H4 (cell line): ENCODE measurements at places on chromosomes 2 and 18. TPM values are rescaled to one million over a fixed set of nuclear protein-coding genes. Genes with fewer than 3 reads are reported as not detected.

DNA sequence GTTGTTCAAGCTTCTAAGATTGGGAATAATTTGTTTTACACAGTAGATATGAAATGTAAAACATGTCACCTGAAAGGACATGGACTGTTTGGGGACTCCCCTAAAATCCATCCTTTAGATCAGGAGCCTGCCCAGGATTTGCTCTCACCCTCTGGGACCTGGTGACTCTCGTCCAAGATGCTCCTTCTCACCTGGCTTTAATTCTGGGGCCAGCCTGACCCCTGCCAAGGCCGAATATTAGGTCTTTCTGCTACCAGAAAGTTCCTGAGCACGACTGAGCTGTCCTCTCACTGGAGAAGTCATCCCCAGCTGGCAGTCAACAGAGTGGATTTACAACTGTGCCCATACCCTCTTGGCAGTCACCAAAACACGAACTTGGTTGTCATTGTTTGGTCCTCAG, 25.3 kb downstream of the PTPN18 start:
- DNase-seq = no peak

DNA sequence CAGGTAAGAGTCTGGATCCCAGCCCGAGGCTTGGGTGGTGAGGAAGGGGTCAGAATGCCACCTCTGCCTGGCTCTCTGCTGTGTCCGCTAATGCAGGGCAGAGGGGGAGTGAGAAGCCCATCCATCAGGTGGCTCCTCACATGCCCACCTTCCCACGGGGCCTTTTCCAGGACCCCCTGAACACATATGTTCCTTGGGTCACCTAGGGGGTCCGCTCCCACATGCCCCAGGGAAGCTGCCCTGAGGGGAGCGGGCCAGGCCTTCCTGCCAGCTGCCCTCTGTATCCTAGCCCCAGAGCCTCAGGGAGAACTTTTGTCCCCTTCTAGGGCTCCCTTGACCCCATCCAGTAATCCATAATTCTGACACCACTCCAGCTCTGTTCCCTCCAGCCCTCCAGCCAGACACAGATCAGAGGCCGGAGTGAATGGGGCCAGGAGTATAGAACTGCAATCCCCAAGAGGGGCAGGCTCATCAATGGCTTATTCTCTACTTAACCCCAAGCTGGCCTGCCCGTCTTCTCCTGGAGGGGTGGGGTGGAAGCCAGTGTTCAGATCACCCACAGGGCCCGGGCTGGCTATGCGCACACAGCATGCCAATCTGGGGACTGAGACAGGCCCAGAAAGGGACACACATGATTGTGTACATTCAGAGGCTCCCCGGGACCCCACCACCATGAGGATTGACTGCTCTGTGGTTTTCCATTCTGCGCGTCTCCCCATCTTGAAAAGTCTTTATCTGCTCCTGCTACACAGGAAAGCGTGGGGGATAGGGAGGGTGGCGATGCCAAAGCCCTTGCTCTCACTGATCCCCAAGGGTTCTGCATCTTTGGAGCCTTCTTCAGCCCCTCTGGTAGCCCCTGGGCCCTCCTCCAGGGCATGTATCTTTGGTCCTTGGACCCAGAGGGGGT, 1.1 kb downstream of the EMILIN1 start:
- no peak for DNase-seq

GRCh38 chr2:197835293-197835692, 30.9 kb downstream of the PLCL1 start:
- DNase-seq = no peak

GRCh38 chr2:45839508-45840251, 188.2 kb downstream of the PRKCE start:
- DNase-seq = no peak

- DNase-seq = no peak
Measured at GRCh38 chr2:128986867-128987268, 668.2 kb upstream of the HS6ST1 start.

DNA sequence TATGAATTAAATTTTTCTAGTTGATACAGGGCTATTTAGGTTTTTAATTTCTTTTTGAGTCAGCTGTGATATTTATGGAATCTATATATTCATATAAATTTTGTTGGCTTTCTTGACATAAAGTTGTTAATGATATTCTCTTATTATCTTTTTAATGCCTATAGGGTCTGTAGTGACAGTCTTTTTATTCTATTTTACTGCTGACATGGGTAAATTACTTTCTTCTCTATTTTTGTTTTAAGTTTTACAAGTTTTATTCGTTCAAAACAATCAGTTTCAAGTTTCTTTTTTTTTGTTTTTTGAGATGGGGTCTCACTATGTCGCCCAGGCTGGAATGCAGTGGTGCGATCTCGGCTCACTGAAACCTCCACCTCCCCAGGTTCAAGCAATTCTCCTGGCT, 226.3 kb downstream of the ZRANB3 start:
- DNase-seq = no peak

DNA sequence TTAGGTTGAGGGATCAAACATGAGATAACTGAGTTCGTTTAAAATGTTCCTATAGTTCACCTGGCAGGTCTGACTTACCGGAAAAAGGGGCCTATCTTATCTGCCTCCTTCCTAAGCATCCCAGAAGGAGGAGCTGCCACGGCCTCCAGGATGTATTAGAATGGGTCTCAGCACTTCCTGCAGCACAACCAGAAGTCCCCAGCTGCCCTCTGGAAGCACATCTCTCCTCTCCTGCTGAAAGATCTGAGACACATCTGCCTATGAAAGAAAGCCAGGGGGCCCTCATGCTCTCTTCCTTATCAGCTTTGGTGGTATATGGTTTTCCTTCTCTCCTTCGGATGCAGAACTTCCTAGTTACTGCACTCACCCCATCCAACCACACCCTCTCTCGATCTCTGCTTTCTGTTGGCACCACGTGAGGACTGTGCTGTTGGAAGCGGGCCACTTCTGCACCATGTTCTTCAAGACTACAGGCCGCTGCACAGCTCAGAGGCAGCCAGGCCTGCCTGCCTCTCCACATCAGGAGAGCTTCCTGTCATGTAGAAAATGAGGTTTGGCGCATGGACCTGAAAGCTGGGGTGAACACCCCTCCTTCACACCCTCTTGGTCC, 6.5 kb downstream of the IGFBP5 start:
- no peak for DNase-seq

DNA sequence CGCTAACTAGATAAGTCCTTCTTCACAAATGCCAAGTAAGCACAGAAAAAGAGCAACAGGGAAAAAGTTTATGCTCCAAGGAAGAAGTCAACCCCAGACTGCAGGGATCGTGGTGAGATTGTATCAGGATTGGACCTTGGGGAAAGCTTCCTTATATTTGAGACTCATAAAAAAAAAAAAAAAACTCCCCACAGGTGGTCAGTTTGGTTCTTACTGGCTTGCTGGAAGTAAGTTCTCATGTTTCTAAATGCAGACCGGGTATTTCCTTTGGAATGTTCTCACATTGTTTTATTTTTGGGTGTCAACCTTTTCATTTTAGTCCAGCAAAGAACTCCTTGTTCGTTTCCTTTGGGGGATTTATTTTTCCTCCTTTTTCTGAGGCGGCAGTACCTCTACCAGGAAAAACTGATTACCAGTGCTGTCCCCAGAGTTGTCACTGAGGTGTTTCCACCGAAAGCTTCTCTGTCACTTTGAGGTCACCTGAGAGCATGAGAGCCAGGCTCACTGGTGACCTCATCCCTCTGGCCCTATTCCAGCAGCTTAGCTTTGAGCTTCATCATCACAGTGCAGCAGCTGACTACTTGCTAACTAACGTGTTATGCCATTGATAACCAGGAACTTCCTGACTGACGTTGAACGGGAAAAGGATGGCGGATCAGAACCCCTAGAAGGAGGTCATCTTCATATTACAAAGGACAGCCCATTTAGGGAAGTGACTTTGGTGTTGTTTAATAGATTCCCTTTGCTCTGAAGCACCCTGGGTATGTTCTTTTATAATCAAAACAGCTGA, 16.8 kb upstream of the ATP8B1 start:
- peak; percentile 86 for DNase-seq

- DNase-seq = no peak
Measured at GRCh38 chr2:130951018-130951417, 114.3 kb downstream of the ARHGEF4 start.

Gene C2orf81
- total RNA-seq = 0.53 and 0.70 TPM in 2 replicates

Gene HOXD13
- total RNA-seq = 3.1 and 4.8 TPM in 2 replicates

Gene HOXD8
- total RNA-seq = not detected in 2 replicates
